ENCODE measurements at places on chromosomes 13 and 19. TPM values are rescaled to one million over a fixed set of nuclear protein-coding genes. Genes with fewer than 3 reads are reported as not detected.

- DNase-seq: no peak
These were observed 2.9 kb upstream of the PCDH8 start for GRCh38 chr13:52851137-52851962.

Gene SUGT1
- 33.3 TPM for total RNA-seq

- DNase-seq: no peak
These were observed 2.4 kb downstream of the TCF3 start for GRCh38 chr19:1649706-1650649.

DNA sequence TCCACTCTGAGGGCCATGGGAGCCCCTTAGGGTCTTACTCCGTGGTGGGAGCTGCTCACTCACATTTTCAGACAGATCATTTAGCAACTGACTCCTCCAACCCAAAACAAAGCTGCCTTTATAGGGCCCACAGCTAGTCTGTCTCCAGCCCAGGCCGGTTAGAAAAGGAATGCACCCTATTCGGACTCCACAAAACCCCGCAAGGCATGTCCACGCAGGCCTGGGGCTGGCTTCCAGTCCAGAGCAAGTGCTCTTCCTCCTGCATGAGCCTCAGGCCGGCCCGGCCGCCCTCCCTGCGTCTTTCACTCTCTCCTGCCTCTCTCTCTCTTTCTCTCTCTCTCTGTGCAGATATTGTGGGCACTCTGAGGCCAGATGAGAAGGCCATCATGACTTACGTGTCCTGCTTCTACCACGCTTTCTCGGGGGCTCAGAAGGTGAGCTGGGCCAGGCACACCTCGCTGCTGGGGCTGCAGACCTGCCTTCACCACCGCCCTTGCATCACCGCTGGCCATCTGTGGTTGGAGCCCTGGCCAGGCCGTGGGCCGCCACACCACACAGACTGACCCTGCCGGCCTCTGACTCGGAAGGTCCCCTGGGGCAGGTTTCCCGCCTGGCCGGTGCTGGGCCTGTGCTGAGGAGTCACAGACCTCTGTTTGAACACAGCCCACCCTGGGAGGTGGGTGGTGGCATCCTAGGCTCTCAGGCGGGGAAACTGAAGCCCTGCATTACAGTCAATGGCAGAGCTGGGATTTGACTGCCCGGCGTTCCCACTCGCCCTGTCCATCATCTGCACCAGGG lies 33.1 kb downstream of the CAPN12 start:
- DNase-seq: no peak

DNA sequence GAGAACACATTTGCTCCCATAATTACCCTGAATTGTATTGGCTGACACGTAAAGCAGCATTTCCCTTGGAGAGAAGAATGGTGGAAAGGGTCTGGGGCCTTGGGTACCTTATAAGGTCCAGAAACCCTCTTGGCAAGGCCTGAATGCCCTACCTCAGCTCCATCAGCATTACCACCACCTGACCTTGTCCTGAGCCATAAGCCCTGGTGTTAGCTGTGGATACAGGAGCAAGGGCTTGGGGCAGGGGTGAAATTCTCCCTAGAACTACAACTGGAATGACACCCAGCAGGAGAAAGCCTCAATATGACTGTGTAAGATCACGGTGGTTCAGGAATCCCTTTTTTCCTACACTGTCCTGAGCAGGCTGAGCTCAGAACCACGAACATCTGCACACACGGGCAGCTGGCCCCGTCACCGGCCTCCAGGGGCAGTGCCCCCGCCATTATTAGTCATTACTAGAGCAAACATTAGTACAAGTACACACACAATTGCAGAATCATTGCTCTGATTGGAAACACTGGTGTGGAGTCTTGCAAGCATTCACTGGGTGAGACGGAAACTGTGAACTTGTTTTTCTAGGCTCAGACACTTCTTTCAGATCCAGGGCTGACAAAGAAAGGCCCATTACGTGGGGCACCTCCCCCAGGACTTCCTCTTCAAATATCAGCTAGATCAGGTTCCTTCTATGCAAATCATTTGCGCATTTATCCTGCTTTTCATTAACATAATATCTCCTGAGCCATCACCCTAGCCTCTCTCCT lies 26.8 kb upstream of the MTIF3 start:
- no peak for DNase-seq

- no peak for DNase-seq
These were observed 17.1 kb downstream of the ZNF546 start for GRCh38 chr19:40013991-40014390.

DNA sequence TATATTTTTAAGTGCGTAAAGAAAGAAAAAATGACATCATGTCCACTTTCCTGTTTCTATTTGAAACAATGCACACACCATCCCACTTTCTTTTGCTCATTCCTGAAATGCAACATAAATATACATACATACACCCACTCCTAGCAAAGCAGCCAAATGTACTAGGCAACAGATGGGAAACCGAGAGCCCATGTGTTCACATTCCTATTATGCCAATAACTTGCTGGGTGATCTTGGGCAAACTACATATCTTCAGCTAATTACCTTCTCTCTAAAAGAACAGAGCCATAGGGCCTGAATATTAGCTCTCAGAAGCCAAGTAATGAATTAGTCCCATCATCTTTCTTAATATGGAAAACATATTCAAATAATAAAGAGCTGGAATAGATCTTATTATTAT lies 610.6 kb upstream of the ATXN8OS start:
- DNase-seq: no peak

DNA sequence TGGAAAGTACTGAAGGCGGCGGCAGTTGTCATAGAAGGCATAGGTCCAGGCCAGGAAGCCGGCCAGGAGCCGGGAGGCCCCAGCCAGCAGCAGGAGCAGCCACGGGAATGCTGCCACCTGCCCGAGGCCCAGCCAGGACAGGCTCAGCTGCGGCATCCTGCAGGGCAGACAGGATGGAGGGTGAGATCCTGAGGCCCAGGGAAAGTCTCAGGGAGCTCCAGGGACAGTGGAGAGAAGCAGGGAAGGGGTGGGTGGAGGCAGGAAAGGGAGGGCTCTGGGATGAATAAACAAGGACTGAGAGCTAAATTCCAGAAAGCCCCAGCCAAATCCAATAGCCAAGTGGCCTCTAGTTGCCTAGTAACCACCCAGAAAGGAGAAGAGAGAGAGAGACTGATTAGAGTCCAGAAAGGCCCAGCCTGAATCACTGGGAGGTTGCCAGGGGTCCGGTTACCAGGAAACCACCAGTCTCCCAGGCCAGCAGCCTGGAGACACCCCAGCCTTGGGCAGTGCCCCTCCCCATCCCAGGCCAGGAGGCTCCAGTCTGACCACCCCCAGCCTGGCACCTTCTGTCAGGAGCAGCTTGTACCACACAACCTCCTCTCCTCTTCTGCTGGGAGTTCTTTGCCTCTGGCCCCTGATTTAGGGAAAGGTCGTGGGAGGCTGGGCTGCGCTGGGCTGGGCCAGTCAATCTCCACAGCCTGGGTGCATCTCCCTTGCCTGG lies 7.5 kb upstream of the OR10H5 start:
- DNase-seq: no peak

- no peak for DNase-seq
These were observed 1774.6 kb upstream of the PCDH20 start for GRCh38 chr13:63190219-63190618.

Gene TMEM38A
- 2.0 TPM for total RNA-seq

Gene ADGRE3
- total RNA-seq: not detected

Gene LRP3
- 10.8 TPM for total RNA-seq

Gene KLF5
- total RNA-seq: 192 TPM

DNA sequence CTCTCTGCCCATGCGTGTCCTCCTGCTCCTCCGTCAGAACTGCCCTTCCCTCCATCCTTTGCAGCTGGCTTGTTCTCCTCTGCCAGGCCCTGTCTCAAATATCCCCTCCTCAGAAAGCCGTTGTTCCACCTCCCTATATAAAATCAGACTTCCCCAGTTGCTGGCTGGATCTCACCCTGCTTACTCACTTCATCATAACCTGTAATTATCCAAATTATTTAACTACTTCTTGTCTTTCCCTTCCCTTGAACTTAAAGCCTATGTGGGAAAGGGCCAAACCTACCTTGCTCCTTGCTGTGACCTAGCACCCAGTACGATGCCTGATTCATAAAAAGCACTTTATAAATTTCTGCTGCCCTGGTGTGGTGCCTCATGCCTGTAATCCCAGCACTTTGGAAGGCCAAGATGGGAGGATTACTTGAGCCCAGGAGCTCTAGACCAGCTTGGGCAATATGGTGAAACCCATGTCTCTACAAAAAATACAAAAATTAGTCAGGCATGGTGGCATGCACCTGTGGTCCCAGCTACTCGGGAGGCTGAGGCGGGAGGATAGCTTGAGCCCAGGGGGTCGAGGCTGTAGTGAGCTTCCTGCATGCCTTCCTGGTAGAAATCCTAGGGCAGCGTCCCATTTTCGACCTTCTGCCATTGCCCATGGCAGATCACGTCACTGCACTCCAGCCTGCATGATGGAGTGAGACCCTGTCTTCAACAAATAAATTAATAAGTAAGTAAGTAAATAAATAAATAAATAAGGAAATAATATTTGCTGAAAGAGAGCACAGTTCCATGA lies 39.5 kb upstream of the ZNF536 start:
- no peak for DNase-seq

- no peak for DNase-seq
These were observed 408.1 kb upstream of the NBEA start for GRCh38 chr13:34533941-34534340.

DNA sequence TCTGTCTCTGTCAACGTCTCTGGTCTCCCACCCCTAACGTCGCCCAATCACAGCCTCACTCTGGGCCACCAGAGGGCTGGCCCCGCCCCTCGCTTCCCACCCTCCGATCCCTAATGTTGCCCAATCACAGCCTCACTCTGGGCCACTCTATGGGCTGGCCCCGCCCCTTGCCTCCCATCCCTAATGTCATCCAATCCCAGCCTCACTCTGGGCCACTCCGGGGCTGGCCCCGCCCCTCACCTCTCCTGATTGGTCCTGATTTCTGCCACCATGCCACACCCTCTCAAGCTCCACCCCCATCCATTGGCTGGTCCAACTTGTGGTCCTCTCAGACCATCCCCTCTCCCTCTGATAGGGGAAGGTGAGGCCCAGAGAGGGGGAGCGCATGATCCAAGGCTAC lies 24.9 kb downstream of the CELF5 start:
- no peak for DNase-seq

- no peak for DNase-seq
These were observed 319.3 kb downstream of the RFC3 start for GRCh38 chr13:34137200-34137599.

Gene KLK10
- 816 TPM for total RNA-seq

GRCh38 chr19:1105008-1105872 lies 1.4 kb downstream of the GPX4 start:
- no peak for DNase-seq

- DNase-seq: no peak
These were observed 13.3 kb downstream of the ZSCAN18 start for GRCh38 chr19:58084596-58085347.

Gene SIGLEC11
- total RNA-seq: not detected

- DNase-seq: no peak
These were observed 106.5 kb downstream of the UQCRFS1 start for GRCh38 chr19:29106346-29106885.

GRCh38 chr19:49679771-49680413 lies 2.8 kb downstream of the PRMT1 start:
- DNase-seq: no peak

Gene CEACAM19
- 5.3 TPM for total RNA-seq

Gene TTC9B
- not detected for total RNA-seq

GRCh38 chr13:31168736-31169135 lies 7.0 kb upstream of the HSPH1 start:
- DNase-seq: no peak

Gene KLK2
- not detected for total RNA-seq

Gene PSG1
- not detected for total RNA-seq

DNA sequence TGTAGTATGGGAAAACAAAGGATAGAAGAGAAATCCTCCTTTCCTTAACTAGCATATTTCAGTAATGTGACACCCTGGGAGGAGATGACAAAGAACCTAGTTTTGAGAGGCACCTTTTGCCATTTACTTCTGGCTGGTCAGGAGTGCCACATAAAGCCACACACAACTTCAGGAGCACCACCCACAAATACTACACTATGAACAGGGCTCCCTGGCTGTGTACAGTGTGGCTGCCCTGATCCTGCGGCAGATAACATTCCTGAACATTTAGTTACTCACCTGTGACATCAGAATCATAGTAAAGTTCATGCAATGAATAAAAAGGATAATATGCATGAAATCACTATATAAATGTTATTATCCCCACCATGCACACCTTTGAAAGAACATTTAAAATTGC lies 17.4 kb upstream of the IRS2 start:
- no peak for DNase-seq

Gene CD37
- 3.1 TPM for total RNA-seq

DNA sequence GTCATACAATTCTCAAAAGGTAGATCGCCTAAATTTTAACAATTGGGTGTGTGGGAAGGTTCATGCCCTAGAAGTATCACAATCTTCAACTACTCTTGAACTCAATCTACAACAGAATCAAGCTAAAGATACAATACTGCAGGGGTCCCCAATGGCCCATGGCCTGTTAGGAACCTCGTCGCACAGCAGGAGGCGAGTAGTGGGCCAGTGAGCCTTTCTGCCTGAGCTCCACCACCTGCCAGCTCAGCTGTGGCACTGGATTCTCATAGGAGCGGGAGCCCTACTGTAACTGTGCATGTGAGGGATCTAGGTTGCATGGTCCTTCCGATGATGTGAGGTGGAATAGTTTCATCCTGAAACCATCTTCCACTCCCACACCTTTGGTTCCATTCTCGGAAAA lies 230.6 kb downstream of the KLF12 start:
- DNase-seq: no peak

GRCh38 chr13:48317511-48318376 lies 14.2 kb downstream of the RB1 start:
- no peak for DNase-seq

- no peak for DNase-seq
These were observed 14.9 kb upstream of the FRY start for GRCh38 chr13:32016631-32017030.

Gene ALKBH6
- total RNA-seq: 17.4 TPM

Gene PDCD5
- 105 TPM for total RNA-seq

- no peak for DNase-seq
These were observed 5.4 kb upstream of the PALM start for GRCh38 chr19:703329-703650.

Gene RGCC
- 11.0 TPM for total RNA-seq

- DNase-seq: no peak
These were observed 177.4 kb downstream of the OXGR1 start for GRCh38 chr13:96816874-96817273.

- no peak for DNase-seq
These were observed 5.8 kb downstream of the SPHK2 start for GRCh38 chr19:48624791-48625723.

GRCh38 chr13:69202996-69203395 lies 904.6 kb upstream of the ATXN8OS start:
- DNase-seq: no peak

DNA sequence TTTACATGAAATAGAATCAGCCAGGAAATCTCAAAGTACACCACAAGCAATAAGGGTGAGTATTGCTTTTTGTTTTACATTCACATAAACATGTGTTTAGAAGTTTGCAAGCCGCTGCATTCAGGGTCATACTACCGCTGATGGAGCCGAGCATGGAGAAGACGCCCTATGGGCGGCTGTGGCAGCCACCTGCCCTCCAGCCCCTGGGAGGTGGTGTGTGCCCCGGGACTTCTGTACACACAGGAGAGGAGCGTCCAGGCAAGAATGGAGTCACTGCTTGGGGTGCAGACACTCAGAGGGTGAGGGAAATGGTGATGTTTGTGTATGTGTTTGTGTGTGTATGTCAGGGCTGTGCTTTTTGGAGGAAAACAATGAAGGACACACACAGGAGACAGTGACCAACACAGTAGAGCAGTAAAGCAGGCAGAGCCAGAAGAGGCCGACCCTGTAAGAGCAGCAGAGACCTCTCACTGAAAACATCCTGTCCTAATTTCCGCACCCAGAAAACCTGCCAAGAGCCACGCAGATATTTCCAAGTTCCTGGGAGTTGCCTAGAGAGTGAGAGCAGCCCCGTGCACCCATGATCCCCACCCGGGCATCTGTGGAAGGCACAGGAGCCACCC lies 108.1 kb upstream of the GJB6 start:
- DNase-seq: no peak

Data from esophagus squamous epithelium (tissue), 5 donors.